Stimulated activated CD8-positive, alpha-beta memory T cell treated with anti-CD3 and anti-CD28 coated beads, Interleukin-2, amount 100 ng/mL, for 48 hours (primary cell): ENCODE measurements at places on chromosomes 7 and 10.

- no peak for DNase-seq
Observed at GRCh38 chr7:4000139-4000538, 682.0 kb upstream of the FOXK1 start.

DNA sequence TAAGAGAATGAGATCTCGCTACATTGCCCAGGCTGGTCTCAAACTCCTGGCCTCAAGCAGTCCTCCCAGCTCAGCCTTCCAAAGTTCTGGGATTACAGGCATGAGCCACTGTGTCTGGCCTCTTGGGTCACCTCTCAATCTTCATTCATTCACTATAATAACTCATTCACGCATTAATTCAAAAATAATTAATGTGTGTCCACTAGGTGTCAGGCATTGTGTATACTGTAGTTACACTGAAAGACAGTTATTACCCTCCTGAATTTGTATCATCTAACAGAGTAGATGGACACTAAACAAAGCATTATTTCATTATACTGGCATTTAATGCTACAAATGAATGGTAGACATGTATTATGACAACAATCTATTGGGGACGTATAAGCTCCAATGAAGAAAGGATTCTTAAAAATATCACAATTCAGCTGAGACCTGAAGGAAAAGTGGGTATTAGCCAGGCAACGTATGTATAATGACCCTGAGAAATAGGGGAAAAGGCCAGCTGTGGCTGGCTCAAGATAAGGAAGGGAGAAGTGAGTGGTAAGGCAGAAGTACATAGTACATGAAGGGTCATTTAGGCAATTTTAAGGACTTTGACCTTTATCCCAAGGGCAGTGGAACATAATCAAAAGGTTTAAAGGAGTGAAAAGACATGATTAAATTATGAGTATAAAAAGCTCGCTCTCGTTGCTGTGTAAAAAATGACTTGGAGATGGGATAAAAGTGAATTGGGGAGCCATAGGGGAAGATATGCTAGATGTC is 150.7 kb downstream of the BTAF1 start:
- no peak for DNase-seq

DNA sequence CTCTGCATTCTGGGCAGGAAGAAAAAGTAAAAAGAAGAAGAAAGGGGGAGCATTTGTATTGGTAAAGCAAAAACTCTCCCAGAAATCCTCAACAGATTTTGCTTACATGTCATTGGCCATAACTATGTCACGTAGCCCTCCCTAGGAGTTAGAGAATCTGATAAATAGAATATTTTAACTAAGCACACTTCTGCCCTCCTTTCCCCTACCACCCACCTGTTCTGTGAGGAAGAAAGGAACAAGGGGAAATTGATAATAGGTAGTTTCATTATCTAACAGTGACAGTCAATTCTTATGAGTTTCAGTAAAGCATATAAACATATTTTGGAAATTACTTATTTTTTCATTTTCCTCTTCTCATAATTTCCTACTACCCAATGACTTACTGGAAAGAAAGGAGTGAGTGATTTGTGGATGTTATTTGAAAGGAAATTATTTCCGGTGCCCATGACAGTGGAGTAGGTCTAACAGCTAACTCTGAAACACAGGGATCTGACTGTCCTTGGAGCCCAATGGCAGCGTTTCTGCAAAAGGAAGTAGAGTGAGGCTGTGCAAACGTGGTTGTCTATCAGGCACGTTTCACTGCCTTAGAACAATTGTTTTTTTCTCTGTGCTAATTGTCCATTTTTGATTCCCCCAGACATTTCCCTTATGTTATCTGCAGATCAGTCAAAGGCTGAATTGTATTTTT is 128.6 kb upstream of the MDFIC start:
- DNase-seq: no peak

GRCh38 chr10:13180788-13181187 is 19.4 kb downstream of the MCM10 start:
- peak; percentile 4 for DNase-seq

GRCh38 chr7:88202799-88203198 is 17.0 kb downstream of the SRI start:
- DNase-seq: no peak

- DNase-seq: no peak
Observed at GRCh38 chr7:137933270-137934017, 68.4 kb downstream of the CREB3L2 start.

DNA sequence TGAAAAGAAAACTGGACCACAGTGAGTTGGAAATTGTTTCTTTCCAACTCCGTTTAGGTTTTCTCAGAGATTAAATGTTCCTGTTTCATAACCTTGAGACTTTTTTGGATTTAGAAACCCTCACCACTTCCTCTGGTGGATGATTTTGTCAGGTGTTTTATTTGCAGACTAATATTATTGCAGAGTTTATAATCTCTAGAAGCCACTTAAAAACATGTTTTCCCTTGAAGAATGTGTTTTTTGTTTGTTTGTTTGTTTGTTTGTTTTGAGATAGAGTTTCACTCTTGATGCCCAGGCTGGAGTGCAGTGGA is 520 bp upstream of the MICU1 start:
- no peak for DNase-seq

DNA sequence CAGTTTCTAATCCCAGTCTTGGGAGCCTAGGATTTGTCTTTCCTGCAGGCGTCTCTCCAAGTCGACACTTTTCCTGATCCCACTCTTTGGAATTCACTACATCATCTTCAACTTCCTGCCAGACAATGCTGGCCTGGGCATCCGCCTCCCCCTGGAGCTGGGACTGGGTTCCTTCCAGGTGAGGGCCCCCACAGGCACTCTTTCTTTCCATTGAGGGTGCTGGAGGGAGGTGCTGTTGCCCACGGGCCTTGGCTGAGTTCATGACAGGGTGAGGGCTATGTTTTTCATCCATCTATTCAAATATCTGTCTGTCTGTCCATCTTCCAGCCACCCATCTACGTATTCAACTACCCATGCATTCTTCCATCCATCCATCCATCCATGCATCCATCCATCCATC is 12.6 kb downstream of the GHRHR start:
- DNase-seq: no peak

DNA sequence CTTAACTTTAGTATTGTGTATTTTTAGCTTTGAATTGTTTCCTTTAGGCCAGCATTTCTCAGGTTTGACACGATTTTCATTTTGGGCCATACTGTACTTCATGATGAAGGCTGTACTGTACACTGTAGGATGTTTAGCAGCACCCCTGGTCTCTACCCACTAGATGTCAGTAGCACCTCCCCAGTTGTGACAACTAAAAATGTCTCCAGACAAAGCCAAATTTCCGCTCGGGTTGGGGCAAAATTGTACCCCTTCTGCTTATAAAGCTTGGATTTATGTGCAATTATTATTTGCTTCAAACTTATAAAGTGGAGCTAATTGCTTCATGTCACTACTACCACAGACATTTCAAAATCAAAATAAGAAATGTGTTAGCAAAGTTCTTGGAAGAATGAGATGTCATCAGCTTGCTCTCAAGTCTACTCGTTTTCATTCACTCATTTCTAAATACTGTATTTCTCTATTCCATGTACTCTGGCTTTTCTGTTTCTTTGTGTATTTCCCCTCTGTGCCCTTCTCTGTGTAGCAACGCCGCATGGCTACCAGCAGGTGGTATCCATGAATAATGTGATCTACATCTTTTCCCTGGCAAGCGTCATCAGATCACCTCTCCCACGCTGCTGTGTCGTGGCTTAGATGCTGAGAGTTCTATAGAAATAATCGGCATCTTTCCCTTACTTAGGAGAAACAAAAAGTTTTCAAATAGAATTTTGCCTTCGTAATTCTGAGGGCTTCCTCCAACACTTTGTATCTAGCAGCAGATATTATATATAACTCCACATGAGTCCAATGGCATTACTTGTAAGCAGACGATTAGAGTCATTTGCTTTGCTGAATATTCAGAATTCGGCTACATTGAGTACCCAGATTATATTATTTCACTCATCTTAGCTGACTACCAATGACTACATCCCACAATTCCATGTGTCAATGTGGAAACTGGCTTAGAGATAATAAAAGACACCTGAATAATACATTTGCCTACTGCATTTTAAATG is 47.8 kb upstream of the CALCR start:
- DNase-seq: no peak

DNA sequence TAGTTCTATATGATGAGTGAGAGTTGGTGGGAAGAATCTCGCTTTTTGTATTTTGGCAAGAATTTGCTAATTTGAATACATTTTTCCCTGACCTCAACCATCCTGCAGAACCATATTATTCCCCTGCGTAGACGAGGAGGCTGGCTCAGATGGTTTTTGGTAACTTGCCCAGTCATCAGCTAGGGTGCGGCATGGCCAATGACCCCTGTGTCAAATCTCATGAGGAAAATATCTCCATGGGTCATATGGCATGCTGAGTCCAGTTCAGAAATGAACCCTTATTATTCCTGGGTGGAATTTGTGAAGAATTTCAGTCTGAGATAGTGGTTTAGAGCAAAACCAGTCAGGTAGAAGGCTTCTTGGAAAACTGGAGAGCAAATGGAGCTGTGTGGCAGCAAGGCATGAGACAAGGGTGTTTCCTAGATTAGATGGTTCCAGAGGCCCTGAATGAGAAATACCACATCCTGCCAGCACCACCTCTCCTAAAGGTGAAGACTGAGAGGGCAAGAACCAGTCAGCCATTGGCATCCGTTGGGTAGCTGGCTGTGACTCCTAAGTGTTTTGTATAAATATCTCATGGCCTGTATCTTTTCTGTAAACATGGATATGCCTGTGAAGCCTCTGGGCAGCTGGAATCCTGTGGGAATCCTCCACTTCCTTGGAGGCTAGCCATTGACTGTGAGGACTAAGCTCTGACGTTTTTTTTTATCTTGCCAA is 5.8 kb upstream of the UPP1 start:
- no peak for DNase-seq

GRCh38 chr10:109974504-109975191 is 33.1 kb upstream of the ADD3 start:
- no peak for DNase-seq

DNA sequence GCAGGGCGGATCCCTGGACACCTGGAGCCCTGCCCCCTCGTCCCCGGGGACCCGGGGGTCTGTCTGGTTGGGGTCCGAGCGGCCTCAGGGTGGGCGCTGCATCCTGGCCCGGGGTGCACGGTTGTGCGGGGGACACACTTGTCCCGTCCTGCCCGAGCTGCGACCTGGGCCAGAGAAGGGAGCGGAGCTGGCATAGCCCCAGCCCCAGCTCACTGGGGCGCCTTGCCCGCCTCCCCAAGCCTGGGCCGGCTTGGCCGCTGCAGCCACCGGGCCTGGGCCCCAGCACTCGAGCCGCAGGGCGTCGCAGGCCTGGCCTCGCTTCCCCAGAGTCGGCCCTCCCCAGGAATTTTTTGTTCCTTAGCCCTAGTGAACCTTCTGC is 54.5 kb downstream of the GLRX3 start:
- DNase-seq: no peak

DNA sequence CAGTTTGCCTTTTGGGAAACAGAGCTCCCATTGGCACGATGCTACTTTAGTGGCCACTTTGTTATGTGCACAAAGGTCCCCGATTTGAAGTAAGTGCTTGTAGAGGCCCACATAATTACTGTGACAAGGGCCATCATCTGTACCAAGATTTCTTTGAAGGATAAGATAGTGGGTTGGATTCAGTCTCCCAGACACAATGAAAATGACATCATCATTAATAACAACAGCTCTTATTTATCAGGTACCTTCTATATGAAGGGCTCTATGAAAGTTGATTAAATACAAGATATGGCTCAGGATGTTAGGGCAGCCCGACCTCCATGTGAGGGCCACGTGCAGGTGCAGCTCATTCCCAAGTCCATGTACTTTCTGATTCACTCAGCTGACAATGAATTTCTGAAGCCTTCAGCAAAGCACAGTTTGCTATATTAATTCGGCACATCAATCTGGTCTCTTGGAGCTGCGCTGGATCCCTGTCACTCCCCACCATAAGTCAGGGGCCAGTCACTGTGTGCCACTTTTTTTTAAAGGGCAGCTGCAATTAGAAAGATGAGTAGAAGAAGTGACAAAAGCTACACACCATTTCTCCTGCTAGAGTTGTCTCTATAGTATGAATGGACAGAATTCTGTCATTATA is 140.3 kb downstream of the ABCA13 start:
- DNase-seq: no peak

DNA sequence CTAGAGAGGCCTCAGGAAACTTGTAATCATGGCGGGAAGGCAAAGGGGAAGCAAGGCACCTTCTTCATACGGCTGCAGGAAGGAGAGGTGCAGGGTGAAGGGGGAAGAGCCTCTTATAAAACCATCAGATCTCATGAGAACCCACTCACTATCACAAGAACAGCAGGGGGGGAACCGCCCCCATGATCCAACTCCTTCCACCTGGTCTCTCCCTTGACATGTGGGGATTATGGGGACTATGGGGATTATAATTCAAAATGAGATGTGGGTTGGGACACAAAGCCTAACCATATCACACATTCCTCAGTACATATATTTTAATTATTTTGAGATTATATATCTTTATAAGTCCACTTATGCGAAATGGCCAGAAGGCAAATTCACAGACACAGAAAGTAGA is 8.9 kb downstream of the HK1 start:
- DNase-seq: no peak

GRCh38 chr10:121624836-121625486 is 26.7 kb upstream of the FGFR2 start:
- no peak for DNase-seq

DNA sequence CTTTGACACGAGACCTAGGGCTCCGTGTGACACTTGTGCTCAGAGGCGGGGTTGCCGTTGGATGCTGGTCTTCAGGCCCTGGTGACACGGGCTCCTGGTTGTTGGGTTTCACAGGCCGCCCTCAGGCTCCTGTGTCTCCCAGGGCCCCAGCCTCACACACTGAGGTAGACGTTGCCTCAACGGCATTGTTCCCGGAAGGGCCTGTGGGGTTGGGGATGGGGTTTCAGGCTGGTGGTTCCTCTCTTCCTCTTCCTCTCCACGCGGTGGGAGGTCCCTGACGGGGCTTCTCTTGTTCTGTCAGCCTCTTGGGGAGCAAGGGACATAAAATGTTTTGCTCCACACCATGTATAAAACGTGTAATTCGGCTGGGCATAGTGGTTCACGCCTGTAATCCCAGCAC is 125.1 kb downstream of the TRRAP start:
- DNase-seq: no peak

DNA sequence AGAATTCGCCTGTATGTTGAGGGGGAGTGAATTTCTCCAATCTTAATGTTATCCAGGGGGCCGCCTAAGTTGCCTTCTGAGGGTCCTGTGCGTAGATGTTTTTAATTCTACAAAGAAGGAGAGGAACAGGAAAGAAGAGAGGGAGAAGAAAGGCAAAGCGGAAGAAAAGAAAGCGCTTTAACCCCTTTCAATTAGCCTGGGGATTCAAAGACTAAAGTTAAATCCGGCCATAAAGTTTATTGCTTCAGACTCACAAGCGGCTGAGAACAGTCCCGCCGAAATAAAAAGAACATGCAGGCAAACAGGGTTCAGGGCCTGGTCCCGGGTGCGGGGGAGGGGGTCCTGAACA is 4.5 kb downstream of the HOXA5 start:
- DNase-seq: no peak

GRCh38 chr10:59881640-59882039 is 24.7 kb downstream of the CCDC6 start:
- no peak for DNase-seq
